ENCODE measurements at places on chromosomes 16 and 17.
A peak's percentile ranks its signal among the peaks of the same experiment; 100 is the strongest.

GRCh38 chr17:7633093-7633492, 3.2 kb downstream of the SHBG start:
- no peak for DNase-seq

- DNase-seq = no peak
Observed at GRCh38 chr17:50109207-50109606, 14.1 kb downstream of the PDK2 start.

GRCh38 chr17:31144428-31144827, 49.7 kb downstream of the NF1 start:
- DNase-seq = no peak

GRCh38 chr17:64042700-64043485, 22.5 kb upstream of the ICAM2 start:
- DNase-seq = no peak

- DNase-seq = no peak
Observed at GRCh38 chr17:43598357-43599045, 52.4 kb upstream of the ETV4 start.

DNA sequence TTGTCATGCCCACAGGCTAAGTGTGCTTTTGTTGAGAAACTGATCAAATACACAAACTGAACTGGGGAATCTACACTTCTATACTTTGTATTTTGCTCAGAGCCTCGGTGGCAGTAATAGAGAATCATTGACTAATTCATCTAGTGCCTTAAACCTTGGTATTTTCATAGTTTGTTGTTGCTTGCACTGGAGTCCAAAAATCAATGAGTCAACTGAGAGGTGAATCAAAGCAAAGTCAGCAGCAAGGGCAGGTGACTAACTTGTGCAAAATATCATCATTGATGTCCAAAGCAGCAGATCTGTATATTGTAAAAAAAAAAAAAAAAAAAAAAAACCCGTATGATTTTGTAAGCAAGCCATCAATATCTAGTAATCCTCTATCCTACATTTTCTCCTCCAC, 296.4 kb downstream of the MAP2K6 start:
- DNase-seq = no peak

- no peak for DNase-seq
Observed at GRCh38 chr16:66616592-66616991, 12.1 kb downstream of the CMTM3 start.

DNA sequence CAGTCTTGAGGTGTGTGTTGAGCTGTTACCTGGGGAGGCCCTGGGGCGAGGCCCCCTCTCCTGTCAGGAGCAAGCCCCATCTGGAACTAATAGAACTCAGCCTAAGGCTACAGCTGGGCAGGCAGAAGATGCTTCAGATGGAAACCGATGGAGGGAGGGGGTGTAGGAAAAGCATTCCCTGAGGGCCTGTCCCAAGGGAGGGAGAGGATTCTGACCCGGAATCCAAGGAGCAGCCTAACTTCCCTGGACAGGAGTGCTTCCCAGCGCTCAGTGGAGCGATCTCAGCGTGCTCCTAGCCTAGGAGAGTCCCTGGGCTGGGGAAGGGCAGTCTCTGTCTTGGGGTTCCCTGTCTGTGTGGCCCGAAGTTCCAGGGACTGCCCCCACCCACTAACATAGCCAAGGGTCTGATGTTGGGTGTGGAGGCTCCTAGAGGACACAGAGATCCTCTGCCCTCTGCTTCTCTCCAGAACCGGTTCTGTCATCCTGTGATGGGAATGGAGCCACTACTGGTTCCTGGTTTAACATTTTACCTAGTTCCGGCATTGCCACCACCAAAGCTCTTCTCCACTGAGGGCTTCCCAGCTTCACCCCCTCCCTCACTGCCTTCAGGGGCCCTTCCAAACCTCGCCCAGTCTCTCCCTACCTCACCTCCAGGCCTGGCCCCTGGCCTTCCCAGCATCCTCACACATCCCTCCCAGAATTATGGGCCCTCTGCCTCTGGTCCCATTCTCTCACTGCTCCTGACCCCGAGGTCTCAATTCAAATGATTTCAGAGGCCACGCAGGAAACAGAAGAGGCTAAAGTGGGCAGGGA, 58.7 kb downstream of the RTN4RL1 start:
- DNase-seq = peak; percentile 32

DNA sequence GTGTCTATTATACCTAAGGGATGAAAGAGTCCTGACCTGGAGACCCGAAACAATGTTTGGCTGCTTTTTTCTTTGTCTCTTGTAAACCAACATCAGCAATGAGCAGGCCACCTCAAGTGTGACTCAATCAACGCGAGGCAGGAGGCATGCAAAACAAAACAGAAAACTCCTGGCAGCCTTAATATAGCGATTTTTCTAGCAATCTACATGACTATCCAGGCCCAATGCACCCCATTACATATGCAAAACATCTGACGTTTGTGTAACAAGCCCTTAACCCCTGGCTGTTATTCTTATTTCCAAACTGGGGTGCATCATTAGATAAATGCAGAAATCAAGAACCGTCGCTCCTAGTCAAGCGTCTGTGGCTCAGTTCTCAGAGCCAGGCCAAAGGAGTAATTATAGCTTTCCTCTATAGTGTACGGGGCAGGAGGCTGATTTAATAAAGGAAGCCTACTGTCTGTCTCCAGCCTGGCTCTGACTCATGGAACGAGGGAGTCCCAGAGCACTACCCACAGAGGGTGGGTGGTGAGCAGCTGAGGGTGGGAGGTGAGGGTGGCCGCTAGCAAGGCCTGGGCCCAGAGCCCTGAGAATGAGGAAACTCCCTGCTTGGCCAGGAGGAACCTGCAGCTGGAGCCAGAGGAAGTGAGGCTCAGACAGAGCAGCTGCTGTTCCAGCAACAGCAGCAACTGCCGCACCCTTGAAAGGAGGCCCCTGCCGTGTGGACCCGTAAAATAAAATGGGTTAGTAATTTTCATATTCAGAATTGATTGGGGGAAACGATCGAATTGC, 43.9 kb downstream of the CHD9 start:
- DNase-seq = no peak

DNA sequence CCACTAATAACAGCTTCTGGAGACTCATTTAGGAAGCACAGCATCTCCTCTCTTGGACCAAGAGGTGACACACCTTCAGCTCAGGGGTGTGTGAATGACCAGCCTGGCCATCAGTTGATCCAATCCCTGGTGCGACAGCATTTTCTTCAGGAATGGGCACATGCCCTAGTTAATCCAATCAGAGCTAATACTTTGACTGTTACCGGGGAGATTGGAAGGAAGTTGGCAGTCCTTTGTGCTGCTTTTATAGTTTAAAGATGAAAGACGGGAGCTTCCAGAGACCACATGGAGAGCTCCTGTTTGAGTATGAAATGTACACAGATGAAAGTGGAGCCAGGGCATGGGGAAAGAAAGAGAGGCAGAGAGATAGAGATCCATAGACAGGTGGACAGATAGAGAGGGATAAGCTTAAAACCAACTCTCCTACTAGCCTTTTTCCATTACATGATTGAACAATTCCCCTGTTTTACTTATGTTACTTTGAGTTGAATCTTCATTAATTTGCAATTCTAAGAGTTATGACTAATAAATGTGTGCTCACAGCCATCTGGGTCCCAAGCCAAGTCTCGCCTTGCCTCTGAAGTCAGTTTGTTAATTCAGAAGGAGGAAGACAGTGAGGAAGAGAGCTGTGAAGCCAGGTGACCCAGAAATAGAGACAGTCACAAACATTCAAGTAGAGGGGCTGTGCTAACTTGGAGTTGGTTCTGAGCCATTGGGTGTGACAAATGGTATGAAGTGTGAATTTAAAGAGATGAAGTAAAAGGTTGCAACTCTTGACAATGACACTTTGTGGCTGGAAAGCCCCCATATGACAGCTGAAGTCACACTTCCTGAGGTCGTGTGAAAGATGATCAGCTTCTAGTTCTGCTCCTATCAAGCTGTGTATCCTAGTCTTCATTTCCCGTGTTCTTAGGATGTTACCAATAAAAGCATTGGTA, 120.0 kb upstream of the GOT2 start:
- no peak for DNase-seq

DNA sequence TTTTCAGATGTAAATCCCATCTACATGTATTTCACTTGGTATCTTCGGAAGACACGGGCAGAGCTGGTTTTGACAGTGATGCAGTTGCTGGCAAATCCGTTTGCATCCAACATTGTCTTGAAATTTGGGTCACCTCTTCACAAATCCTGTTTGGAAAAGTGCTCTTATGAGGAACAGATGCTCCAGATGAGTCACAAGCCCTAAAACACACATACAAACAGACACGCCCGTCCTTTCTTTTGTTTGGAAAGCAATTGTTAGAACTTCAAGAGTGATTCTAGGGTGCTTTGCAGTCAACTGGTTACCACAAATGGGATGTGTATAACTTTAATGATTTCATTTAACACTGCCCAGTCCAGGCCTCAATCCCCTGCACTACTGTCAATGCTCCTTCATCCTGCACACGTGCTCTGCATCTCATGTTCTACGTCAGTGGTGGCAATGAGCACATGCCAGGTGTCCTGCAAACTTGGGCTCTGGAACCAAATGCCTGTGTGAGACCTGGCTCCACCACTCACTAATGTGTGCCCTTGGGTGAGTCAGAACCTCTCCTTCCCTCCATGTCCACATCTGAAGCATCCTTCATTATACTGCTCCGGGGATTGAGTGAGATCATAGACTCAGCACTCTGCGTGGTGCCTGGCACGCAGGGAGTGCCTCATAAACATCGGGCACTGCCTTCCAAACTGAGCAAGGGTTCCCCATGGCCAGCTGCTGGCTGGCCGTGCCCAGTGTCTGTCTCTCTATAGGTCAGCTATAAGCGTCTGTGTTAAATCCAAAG, 19.3 kb upstream of the FOXF1 start:
- peak; percentile 81 for DNase-seq
